Activated naive CD4-positive, alpha-beta T cell treated with anti-CD3 and anti-CD28 coated beads, Interleukin-2, amount 50 U/mL, for 72 hours (primary cell): ENCODE measurements at places on chromosomes 3 and 15. TPM values are rescaled to one million over a fixed set of nuclear protein-coding genes. Genes with fewer than 3 reads are reported as not detected.

Gene PLA1A
- total RNA-seq, result 0.52 TPM

GRCh38 chr15:41411031-41411430 lies 5.9 kb upstream of the RTF1 start:
- DNase-seq, result no peak

- DNase-seq, result no peak
Measured at GRCh38 chr3:3316521-3316920, 137.0 kb upstream of the CRBN start.

Gene LNP1
- total RNA-seq, result 1.9 TPM

DNA sequence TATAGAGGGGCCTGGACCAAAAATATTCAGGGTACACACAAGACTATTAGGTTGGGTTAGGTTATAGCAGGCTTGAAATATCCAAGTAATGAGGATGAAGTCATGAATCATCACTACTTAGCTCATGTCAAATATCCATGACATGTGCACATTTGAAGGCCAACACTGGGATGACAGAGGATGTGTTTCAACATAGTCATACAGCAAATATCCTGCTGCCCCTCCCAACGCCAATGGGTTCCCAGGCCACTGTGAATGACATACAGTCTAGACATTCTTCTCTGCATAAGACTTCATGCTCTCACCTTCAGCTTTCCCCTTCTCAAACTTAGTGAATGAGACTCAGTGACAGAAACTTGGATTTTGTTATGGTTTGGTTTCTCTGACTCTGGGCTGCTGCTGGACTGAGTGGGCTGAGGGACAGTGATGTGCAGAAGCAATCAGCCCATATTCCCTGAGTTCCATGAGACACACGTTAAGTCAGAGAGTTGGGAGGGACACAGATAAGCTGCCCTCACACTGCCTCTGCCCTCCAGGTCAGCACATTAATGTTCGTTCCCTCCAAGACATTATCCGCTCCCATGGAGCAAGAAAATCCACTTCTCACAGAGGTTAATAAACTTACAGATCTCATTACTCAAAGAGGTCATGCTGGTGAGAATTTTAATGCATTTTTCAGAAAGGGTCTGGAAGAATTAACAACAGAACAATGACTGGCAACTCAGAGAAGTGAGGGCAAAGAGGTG lies 15.4 kb downstream of the HOMER2 start:
- DNase-seq, result no peak

Gene SPRED1
- 0.05 TPM for total RNA-seq

DNA sequence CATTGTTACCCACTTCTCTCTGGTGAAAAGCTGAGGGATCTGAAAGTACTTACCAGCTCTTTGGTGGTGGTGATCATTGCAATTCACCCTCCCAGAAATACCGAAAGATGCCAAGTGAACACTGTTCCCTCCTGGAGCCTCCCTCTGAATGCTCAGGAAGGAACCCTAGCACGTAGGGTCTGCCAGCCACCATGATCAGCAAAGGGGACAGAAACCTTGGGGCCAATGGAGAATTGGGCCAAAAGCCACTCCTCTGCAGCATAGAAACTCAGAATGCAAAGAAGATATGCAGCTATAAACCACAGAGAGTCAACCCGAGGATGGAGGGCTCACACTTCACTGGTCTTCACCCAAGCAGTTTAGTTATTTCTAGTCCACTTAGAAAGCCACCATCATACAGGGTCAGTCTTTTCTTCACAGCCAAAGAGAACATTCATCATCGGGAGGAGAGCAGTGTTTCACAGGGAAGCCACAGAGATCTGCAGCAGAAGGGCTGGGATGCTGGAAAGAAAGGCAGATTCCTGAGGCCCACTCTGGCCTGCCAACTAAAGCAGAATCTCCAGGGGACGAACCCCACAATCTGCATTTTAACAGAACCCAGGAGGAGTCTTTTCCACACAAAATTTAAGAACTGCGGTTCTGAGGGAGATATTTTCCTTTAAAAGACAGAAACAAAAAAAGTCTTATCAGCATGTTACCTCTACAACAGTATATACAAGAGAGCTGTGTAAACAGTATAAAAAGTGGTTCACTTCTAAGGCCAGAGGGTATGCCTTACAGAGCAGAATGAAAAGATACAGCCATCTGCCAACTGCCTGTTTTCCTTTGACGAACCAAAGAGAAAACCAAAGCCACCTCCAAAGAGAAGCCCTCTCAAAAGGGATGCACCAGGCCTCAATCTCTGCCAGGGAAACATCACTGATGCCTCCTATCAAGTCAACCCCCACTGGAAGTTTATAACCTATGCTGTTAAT lies 11.3 kb downstream of the TBC1D2B start:
- DNase-seq, result no peak

DNA sequence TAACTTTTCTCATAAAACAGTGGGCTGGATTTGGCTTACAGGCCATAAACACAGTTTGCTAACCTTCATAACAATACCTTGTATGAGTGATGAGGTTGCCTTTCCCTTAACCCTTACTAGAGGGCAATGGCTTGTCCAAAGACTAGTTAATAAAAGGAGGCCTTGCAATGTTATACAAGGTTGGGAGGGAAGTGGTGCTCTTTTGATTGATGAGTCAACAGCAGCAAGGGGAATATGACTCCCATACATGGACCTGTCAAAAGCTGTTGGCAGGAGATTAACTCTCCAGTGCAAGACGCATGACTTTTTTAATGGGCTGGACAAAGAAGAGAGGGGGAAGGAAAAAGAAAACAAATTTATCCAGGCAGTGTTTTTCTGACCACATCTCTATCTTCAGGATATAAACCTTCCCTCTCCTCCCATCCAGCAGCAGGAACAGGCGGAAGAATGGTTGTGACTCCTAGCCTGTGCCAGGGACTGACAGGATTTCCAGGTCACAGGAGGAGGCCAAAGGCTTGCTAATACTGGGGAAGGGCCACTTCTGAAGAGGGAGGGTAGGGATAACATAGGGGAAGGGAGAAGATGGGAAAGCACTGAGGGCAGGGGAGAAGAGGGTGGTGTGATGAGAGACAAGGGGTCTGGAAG lies 35.2 kb upstream of the ARL14 start:
- DNase-seq, result no peak

Gene EPHB1
- total RNA-seq, result not detected

Gene ROBO2
- total RNA-seq, result not detected

- DNase-seq, result no peak
Measured at GRCh38 chr3:127908202-127908601, 6.8 kb upstream of the KBTBD12 start.

Gene CHRNB4
- not detected for total RNA-seq

Gene ITPKA
- total RNA-seq, result 7.1 TPM

Gene AGTR1
- not detected for total RNA-seq

DNA sequence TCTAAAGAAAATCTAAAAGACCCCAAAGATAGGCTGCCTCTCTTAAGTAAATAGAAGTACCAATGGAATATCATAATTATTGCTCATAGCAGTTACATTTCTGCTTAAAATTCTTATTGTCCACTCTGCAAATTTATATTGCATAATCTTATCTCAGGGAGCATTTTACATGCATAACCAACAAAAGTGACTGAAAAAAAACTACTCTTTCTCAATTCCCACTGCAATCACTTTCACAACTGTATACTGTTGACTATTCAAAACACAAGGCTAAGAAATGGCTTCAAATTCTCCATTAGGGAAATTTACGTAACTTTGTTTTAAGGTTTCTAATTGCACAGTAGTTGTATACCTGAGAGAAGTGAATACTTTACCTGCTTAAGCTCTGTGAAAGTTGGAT lies 56.3 kb downstream of the HMG20A start:
- DNase-seq, result no peak

Gene TPRG1
- 21.0 TPM for total RNA-seq

Gene CKMT1B
- total RNA-seq, result 0.34 TPM

DNA sequence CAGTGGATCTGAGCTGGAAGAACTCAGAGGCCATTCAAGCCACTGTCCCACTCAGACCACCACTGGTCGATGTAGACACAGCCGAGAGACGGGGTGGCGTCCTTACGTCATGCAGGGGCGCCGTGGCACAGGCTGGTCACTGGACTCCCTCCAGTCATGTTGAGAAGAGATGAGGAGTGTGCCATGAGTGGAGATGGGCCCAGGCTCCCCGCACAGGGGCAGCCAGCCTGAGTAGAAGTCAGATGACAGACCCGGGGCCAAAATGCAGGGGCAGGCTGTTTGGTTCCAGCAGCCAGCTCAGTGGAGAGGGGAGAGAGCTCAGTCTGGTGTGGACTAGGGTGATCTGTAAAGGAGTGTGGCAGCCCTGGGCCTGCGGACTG lies 33.4 kb upstream of the KIF23 start:
- DNase-seq, result no peak
